ENCODE measurements at places on chromosomes 2 and 18. TPM values are rescaled to one million over a fixed set of nuclear protein-coding genes. Genes with fewer than 3 reads are reported as not detected.

DNA sequence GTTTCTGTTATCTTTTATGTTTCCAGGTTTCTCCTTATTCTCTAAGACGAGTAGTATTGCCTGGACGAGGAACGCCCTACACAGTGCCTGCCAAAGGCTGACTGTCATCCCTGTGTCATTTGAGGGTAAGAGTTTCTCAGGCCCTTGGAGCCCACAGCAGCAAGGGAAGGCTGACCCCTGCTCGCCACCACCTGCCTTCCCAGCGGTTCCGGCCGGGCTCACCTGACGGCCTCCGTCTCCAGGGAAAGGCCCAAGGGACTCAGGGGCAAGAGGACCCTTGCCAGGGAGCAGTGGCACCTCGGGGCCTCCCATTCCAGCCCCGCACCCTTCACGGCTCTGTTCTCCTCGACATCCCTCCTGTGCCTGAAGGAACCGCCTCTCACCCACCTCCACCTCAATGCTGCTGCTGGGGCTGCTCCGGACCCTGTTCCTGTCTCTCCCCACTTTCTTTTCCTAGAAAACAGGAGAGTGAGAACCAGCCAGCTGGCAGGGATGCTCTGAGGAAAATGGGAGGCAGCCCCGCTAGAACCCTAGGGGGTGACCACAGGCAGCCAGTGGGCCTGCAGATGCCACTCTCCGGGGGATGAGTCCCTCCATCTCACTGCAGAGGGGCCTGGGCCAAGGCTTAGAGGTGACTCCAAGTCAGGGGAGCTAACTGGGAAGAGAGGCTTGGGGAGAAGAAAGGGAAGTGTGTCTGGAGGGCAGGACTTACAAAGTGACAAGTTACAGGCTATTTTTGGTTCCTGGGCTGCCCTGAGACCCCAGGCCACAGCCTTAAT is 1.9 kb downstream of the LIMS2 start:
- peaks cover 14% of the 10 kb centered on the region for H3K27me3 ChIP-seq
- peak overlapping the region; percentile 94 for H3K4me3 ChIP-seq
- peak overlapping the region; percentile 34 for H3K27ac ChIP-seq
- H3K4me1 ChIP-seq: peaks cover 50% of the 10 kb centered on the region
- H3K36me3 ChIP-seq: peaks cover 9% of the 10 kb centered on the region

GRCh38 chr2:14654835-14655282 is 22.3 kb downstream of the LRATD1 start:
- no peaks in the 10 kb centered on the region for H3K36me3 ChIP-seq
- no peak overlapping the region for H3K4me3 ChIP-seq
- H3K27me3 ChIP-seq: no peaks in the 10 kb centered on the region
- H3K4me1 ChIP-seq: no peaks in the 10 kb centered on the region
- DNase-seq: no peak
- H3K27ac ChIP-seq: no peak overlapping the region

- no peak overlapping the region for H3K27ac ChIP-seq
- no peak overlapping the region for H3K4me3 ChIP-seq
- peaks cover 16% of the 10 kb centered on the region for H3K36me3 ChIP-seq
- no peaks in the 10 kb centered on the region for H3K4me1 ChIP-seq
- no peak for DNase-seq
Observed at GRCh38 chr2:232831496-232831895, 38.6 kb upstream of the SNORC start.

- no peak overlapping the region for H3K27ac ChIP-seq
- H3K4me1 ChIP-seq: peaks cover 9% of the 10 kb centered on the region
- no peaks in the 10 kb centered on the region for H3K36me3 ChIP-seq
Observed at GRCh38 chr18:46676182-46676835, 19.3 kb upstream of the LOXHD1 start.

DNA sequence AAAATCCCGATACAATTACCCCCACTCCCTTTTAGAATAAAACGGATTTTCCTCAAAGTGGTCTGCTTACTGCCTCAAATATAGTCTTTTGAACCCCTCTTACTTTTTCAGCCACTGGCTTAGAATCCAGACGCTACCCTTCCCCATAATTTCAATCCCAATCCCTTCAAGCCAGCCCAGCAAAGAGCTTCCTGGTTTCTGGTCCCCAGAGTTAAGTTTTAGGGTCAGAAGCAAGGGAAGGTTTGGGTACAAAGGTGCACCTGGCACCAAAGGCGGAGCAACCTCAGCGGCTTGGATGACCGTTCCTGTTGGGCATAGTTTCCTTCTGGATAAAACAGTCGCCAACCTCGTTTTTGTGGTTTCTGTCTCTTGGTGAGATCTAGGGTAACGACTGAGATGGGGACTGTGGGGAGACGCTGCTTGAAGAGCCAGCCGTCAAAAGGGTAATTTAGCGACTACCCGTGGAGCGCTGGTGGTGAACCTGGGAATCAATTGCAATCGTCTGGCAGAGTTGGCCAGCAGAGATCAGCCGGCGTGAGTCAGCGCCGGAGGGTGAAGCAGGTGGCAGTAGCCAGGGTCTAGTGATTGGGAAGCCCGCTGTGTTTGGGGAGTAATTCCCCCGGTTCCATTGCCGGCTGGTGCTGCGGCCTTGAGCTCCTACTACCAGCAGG is 1.6 kb downstream of the FEV start:
- DNase-seq: no peak
- H3K27ac ChIP-seq: no peak overlapping the region
- H3K36me3 ChIP-seq: no peaks in the 10 kb centered on the region

GRCh38 chr2:199488772-199489400 is 31.1 kb upstream of the SATB2 start:
- H3K36me3 ChIP-seq: no peaks in the 10 kb centered on the region
- peak; percentile 47 for DNase-seq
- H3K27ac ChIP-seq: no peak overlapping the region
- no peaks in the 10 kb centered on the region for H3K4me1 ChIP-seq
- no peak overlapping the region for H3K4me3 ChIP-seq

GRCh38 chr2:223052548-223053483 is 826 bp downstream of the KCNE4 start:
- H3K36me3 ChIP-seq: peaks cover 20% of the 10 kb centered on the region
- H3K4me3 ChIP-seq: peak overlapping the region; percentile 91
- peaks cover 83% of the 10 kb centered on the region for H3K4me1 ChIP-seq
- H3K27ac ChIP-seq: peak overlapping the region; percentile 87

DNA sequence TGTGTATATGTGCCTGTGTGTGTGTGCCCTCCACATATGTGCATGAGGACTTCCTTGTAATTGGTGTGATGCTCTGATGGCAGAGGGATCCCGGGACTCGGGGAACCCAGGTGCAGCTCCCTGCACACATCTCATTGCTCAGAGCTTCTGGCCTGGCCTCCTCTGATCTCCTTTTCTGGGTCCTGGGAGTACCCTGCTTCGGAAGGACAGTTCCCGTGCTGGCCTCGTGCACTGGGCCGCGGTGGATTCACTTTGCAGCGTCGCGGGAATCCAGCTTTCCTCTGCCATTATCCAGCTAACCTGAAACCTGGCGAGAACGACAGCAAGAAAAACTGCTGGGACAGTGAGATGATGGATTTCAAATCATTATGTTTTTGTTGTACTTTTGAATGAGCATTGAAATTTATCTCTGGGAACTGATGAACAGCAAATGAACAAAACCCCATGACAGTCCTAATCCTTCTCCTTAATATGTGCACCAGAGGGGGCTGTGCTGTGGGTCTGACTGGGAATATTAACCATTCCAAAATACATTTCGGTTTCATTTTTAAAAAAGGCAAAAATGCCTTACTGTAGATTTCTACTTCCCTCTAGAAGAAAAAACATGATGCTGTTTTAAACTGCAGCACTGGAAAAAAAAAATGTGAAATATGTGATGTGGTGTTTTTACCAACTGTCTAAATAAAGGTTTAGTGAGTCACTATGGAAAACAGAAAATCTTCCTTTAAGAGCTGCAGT is 78.2 kb downstream of the PTGR3 start:
- no peaks in the 10 kb centered on the region for H3K36me3 ChIP-seq
- H3K4me1 ChIP-seq: peaks cover 21% of the 10 kb centered on the region

GRCh38 chr18:6553234-6553900 is 138.7 kb upstream of the L3MBTL4 start:
- H3K27ac ChIP-seq: no peak overlapping the region
- no peaks in the 10 kb centered on the region for H3K4me1 ChIP-seq
- no peak for DNase-seq

DNA sequence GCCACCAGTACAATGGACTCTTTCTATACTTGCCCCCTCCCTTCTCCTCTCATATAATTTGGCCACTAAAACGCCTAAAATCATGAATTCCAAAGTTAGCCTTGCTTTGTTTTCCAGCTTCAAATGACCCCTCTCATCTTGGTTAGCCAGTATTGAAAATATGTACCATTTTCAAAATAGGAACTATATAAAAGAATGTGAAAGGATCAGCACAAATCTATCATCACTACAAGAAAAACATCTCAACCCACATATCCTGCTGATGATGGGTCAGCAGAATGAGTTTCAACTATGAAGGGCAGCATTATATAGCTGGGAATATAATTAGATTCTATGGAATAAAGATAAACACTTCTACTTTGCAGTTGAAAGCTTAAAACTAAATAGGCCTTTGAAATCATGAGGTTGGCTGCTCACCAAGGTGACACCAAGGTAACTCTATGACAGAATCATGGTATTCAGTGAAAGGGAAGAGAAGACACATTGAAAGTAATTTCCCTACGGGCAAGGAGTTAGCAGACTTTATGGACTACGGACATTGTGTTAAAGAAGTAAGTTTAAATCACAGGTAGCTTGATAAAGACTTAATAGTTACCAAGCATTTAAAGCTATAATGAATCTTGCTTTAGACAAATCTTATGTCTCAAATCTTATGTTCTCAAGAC is 873.0 kb downstream of the CPS1 start:
- no peaks in the 10 kb centered on the region for H3K27me3 ChIP-seq
- H3K36me3 ChIP-seq: 0 out of 2 replicates have a peak, but pooled peaks cover 5% of the 10 kb centered on the region
- H3K4me1 ChIP-seq: no peaks in the 10 kb centered on the region
- H3K27ac ChIP-seq: no peak overlapping the region
- DNase-seq: no peak
- no peak overlapping the region for H3K4me3 ChIP-seq

- peaks cover 16% of the 10 kb centered on the region for H3K27me3 ChIP-seq
- DNase-seq: peak; percentile 99
- H3K4me3 ChIP-seq: peak overlapping the region; percentile 77
- peak overlapping the region; percentile 88 for H3K27ac ChIP-seq
- H3K4me1 ChIP-seq: peaks cover 87% of the 10 kb centered on the region
- peaks cover 87% of the 10 kb centered on the region for H3K36me3 ChIP-seq
Observed at GRCh38 chr2:234981197-234982095, 29.6 kb downstream of the SH3BP4 start.

GRCh38 chr2:152445791-152446201 is 110.8 kb downstream of the FMNL2 start:
- peak overlapping the region; percentile 61 for H3K4me3 ChIP-seq
- H3K4me1 ChIP-seq: peaks cover 49% of the 10 kb centered on the region
- no peaks in the 10 kb centered on the region for H3K27me3 ChIP-seq
- DNase-seq: peak; percentile 92
- H3K27ac ChIP-seq: peak overlapping the region; percentile 81

- no peak overlapping the region for H3K27ac ChIP-seq
- no peak overlapping the region for H3K4me3 ChIP-seq
- H3K36me3 ChIP-seq: no peaks in the 10 kb centered on the region
- H3K4me1 ChIP-seq: no peaks in the 10 kb centered on the region
- no peak for DNase-seq
Observed at GRCh38 chr2:211161236-211161635, 604.8 kb downstream of the CPS1 start.

GRCh38 chr2:51711766-51712165 is 679.8 kb upstream of the NRXN1 start:
- peaks cover 10% of the 10 kb centered on the region for H3K4me1 ChIP-seq
- no peak for DNase-seq
- peaks cover 10% of the 10 kb centered on the region for H3K36me3 ChIP-seq
- H3K27ac ChIP-seq: no peak overlapping the region

- peaks cover 13% of the 10 kb centered on the region for H3K36me3 ChIP-seq
- H3K4me1 ChIP-seq: no peaks in the 10 kb centered on the region
- H3K4me3 ChIP-seq: no peak overlapping the region
- no peaks in the 10 kb centered on the region for H3K27me3 ChIP-seq
Observed at GRCh38 chr2:207967121-207967520, 58.2 kb downstream of the PLEKHM3 start.

GRCh38 chr2:78718024-78718423 is 307.5 kb upstream of the REG3G start:
- no peak for DNase-seq
- H3K36me3 ChIP-seq: no peaks in the 10 kb centered on the region
- H3K4me3 ChIP-seq: no peak overlapping the region
- no peaks in the 10 kb centered on the region for H3K4me1 ChIP-seq
- no peaks in the 10 kb centered on the region for H3K27me3 ChIP-seq

- peaks cover 5% of the 10 kb centered on the region for H3K27me3 ChIP-seq
- peaks cover 2% of the 10 kb centered on the region for H3K4me1 ChIP-seq
- H3K4me3 ChIP-seq: no peak overlapping the region
- no peak overlapping the region for H3K27ac ChIP-seq
Observed at GRCh38 chr2:43124687-43125057, 101.7 kb downstream of the ZFP36L2 start.

DNA sequence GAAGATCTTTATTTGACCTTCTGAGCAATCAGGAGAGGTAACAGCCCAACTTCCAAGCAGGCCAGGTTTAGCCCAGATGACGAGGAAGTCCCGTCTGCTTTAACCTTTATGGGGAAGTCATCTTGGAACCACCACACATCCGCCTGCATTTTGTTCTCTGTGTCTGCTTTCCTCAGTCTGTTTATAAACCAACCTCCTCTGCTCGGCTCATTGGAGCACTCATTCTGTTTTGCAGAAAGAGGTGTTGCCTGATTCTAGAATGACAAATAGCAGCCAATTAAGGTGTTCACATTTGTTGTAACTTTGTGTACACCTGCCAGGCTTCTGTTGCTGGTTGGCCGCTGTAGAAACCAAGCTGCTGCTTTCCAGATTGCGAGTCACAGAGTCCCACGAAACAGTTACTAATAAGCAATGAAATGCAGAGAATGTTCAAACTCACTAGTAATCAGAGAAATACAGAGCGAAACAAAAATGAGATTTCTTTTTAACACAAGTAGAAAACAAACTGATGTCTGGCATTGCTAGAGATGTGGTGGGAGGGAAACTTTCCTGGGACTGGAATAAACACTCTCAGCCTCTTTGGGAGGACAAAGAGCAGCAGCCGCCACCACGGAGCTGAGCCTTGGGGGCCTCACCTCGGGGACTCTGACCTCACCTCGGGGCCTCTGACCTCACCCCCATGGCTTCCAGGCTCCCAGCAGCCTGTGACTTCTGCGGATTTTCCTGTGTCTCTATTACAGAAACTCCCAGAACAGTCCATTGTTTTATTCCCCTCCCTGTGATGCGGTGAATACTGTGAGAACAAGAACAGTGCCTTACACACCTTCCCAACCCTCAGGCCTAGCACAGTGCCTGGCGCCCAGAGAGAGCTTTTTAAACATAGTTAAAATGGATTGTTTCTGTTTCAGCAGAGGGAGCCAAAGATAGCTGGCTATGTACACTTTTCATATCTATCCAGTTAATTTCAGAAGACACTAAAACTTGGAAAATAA is 64.0 kb downstream of the MBP start:
- H3K27ac ChIP-seq: peak overlapping the region; percentile 94
- H3K4me3 ChIP-seq: peak overlapping the region; percentile 68
- H3K4me1 ChIP-seq: peaks cover 78% of the 10 kb centered on the region
- H3K36me3 ChIP-seq: 0 out of 2 replicates have a peak, but pooled peaks cover 5% of the 10 kb centered on the region

GRCh38 chr2:9964334-9964980 is 13.0 kb downstream of the GRHL1 start:
- peaks cover 1% of the 10 kb centered on the region for H3K27me3 ChIP-seq
- peaks cover 17% of the 10 kb centered on the region for H3K4me1 ChIP-seq
- no peak overlapping the region for H3K27ac ChIP-seq

GRCh38 chr2:230953845-230954244 is 28.8 kb upstream of the GPR55 start:
- no peaks in the 10 kb centered on the region for H3K36me3 ChIP-seq
- peaks cover 13% of the 10 kb centered on the region for H3K4me1 ChIP-seq
- no peak overlapping the region for H3K27ac ChIP-seq
- H3K27me3 ChIP-seq: peaks cover 49% of the 10 kb centered on the region

HTR2B gene
- 0.10 TPM for total RNA-seq

ATL2 gene
- 24.5 TPM for total RNA-seq

MOCOS gene
- total RNA-seq: 3.1 TPM

EML6 gene
- 0.26 TPM for total RNA-seq

CYTIP gene
- total RNA-seq: not detected

SS18 gene
- 75.4 TPM for total RNA-seq

ACMSD gene
- total RNA-seq: not detected
